Left ventricle myocardium inferior (tissue), 1 donor: ENCODE measurements at places on chromosomes 5 and 9.

- DNase-seq: no peak
Measured at GRCh38 chr5:88389338-88390095, 120.9 kb upstream of the TMEM161B start.

DNA sequence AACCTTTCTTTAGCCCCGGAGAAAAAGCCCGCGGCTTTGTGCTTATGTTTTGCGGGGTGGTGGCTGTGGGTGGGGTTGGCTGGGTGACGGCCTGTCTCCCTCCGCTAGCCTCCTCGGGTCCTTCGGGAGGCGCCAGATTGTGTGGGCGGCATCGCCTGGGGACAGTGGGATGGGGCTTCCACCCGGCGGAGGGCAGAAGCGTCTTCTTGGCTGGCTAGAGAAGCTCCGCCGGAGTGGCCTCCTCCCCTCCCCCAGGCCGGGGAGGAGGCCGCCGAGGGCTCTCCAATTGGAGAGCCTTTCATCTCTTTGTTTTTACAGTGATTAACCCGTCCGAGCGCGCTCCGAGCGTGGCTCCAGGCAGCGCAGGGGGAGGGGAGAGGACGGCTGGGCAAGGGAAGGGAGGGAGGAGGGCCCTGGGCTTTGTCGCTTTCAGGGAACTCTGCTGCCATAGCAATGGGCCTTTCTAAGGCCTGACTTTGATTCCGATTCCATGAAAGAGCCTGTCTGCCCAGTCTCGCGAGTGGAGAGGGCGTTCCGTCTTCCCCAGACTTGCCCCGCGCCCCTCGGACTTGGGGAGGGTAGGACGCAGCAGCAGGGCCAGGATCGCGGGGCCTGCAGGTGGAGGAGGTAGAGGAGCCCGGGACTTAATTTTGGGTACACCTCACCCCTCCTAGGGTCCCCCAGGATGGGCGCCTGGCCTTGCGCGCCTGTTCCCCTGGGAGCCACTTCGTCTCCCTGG lies 36.7 kb upstream of the TIFAB start:
- DNase-seq: no peak

DNA sequence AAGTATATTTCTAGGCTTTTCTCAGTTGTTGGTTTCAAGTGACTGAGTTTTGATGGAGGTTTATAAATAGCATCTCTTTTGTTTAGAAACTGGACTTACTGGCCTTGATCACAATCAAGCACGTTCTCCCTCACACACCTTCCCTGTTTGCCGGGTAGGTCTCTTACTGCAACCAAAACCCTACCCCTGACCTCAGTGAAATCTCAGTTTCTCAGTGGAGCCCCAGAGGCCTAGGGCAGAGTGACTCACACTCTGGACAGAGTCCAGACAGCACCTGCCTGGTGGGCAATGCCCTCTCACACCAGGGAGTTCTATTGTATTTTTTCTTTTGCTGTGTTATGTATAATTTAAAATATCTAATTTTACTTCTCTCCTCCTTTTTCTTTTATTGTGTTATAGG lies 48.4 kb upstream of the EPB41L4B start:
- no peak for DNase-seq

DNA sequence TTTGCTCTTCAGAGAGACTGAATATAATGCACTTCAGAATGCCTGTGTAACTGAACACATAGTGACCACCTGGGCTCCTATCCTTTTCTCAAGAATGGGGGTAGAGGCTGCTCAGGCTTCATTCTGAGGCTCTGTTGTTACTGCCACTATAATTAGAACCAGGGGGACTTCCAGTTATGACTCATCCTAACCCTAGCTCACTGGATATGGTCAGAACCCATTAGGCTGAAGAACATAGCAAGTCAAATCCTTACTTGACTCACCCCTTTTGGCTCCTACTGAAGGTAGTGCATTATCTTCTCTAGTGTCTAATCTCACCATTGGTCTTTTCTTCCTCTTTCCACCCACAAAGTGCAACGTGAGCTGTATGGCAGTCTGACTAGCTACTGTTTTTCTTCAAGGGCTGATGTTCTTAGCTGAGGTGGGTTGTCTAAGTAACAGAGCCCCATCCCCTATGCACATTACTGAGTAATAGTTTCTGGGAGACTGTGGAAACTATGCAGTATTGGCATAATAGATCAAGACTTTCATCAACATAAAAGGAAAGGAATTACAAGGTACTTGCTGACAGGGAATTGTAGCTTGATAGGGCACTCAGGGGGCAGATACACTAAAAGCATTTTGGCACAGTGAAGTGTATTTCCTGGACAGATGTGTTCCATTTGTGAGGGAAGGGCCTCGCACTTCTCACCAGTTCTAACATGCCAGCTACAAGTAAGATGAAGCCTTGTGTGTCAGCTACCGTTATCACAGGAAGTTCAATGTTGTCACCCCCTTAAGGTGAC lies 431.0 kb upstream of the MEF2C start:
- no peak for DNase-seq

DNA sequence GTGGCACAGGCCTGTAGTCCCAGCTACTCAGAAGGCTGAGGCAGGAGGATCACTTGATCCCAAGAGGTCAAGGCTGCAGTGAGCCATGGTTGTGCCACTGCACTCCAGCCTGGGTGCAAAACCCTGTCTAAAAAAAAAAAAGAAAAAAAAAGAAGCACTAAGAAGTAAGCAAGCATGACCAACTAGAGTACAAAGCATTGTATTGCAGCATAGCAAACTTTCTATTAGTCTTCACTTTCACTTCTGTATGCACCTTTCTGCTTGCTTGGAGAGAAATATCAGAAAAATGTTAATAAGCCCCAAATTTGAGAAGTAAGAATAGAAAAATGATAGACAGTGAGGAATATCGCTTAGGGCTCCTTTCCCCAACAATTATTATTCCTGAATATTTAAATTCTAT lies 497.7 kb upstream of the WWC1 start:
- no peak for DNase-seq

DNA sequence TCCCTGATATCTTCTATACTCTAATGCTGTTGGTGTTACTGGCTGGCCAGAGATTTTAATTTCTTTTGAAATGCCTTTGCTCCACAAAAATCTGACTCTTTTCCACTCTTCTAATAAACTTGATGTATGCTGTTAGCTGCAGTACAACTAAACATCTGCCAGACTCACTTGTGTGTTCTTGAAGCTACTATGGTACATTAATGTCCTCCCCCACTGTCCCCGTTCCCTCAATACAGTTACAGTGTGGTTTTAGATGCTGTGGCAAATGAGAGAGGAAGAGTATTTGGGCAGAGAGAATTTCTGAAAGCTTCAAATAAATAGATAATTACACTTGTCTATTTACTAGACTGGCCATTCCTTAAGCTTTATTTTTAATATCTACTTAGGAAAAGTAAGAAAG lies 18.3 kb upstream of the ERAP1 start:
- no peak for DNase-seq

GRCh38 chr9:37033141-37033540 lies 927 bp downstream of the PAX5 start:
- DNase-seq: no peak

- DNase-seq: peak; percentile 86
Measured at GRCh38 chr9:110125207-110125751, 82.7 kb downstream of the C9orf152 start.

GRCh38 chr5:21238786-21239185 lies 1250.8 kb upstream of the CDH18 start:
- DNase-seq: no peak
